A549 treated with AZD2906 at 1 μM for 4 hours (cell line): ENCODE measurements at places on chromosomes 1 and 21. TPM values are rescaled to one million over a fixed set of nuclear protein-coding genes. Genes with fewer than 3 reads are reported as not detected.

The NEXN gene
- total RNA-seq, result 5.6 to 11.2 TPM (median 6.7 TPM) in 5 replicates

The ANKRD65 gene
- total RNA-seq, result 0.03 to 0.10 TPM (median 0.07 TPM) in 3 of 5 replicates, not detected in the others

The CR1 gene
- not detected in 5 replicates for total RNA-seq

The CSF3R gene
- total RNA-seq, result not detected in 5 replicates

The SYCP1 gene
- not detected in 5 replicates for total RNA-seq

The NRIP1 gene
- 7.1 to 14.4 TPM (median 11.1 TPM) in 5 replicates for total RNA-seq

The LENEP gene
- not detected in 5 replicates for total RNA-seq

The LYPD8 gene
- total RNA-seq, result 0.07 to 0.22 TPM (median 0.10 TPM) in 5 replicates

The RHD gene
- not detected in 5 replicates for total RNA-seq

The CNR2 gene
- total RNA-seq, result 0.01 TPM in 1 of 5 replicates, not detected in the others

The MIXL1 gene
- 0.05 to 0.09 TPM (median 0.07 TPM) in 4 of 5 replicates, not detected in the other for total RNA-seq

The MAN1C1 gene
- total RNA-seq, result 0.62 to 0.96 TPM (median 0.77 TPM) in 5 replicates

The KRTAP19-1 gene
- total RNA-seq, result not detected in 5 replicates
